ENCODE measurements at places on chromosomes 3 and 15.

DNA sequence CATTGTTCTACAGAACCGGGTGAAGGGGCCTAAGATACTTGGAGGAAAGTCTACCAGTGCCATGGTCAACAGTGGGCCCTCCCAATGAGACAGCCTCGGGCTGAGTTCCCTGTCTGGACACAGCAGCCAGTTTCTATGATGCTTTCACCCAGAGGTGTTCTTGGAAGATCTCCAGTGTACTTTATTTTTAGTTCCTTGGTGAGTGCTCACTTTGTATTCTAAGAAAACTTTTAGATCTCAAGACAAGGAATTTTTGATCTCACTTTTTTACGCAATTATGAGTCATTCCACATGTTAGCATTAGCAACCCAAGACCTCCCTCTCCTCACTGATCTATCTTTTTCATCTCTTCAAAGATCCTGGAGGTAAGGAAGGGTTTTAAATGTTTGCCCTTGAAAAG is 287.7 kb downstream of the RORA start:
- peak; percentile 78 for DNase-seq

- no peak for DNase-seq
These were observed 44.5 kb downstream of the BLM start for GRCh38 chr15:90761629-90762028.

- DNase-seq, result peak; percentile 71
These were observed at the start of gene SPRED1 for GRCh38 chr15:38252481-38253350. SPRED1 (plus strand) TSS chr15:38252836; CDS start chr15:38253186, 350 bp downstream.

DNA sequence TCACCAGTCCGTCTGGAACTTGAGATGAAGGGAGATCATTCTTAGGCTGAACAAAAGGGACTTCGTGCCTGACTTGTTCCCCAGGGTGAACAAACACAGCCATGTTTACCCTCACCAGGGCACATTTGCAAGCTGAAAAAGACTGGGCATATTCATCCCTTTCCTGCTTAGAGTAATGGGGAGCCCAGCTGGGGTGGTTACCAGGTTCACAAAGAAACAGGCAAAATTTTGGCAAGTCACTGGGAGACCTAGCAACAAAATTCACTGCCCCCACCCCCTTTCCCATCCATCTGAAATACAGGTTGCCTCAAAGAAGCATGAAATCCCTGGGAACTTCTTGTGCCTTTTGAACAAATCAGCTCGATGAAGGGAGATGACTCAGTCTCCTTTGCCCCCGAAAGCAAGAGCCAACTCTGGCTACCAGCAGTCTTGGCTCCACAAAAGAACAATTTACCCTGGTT is 775.0 kb downstream of the SQOR start:
- DNase-seq, result no peak

- DNase-seq, result peak; percentile 19
These were observed 1.9 kb downstream of the RAP2B start for GRCh38 chr3:153163756-153164550.

GRCh38 chr15:78681281-78682003 is 40.4 kb upstream of the CHRNB4 start:
- DNase-seq, result no peak

- DNase-seq, result no peak
These were observed 31.6 kb downstream of the TIPARP start for GRCh38 chr3:156705761-156706616.

- no peak for DNase-seq
These were observed 34.0 kb upstream of the SH3GL3 start for GRCh38 chr15:83413054-83413719.

- peak; percentile 86 for DNase-seq
These were observed 55.8 kb downstream of the ST8SIA2 start for GRCh38 chr15:92449476-92449875.

- no peak for DNase-seq
These were observed 888 bp downstream of the PPP2R3A start for GRCh38 chr3:135966271-135966961.

GRCh38 chr3:126127452-126127851 is 43.5 kb upstream of the SLC41A3 start:
- no peak for DNase-seq

GRCh38 chr3:115898656-115899410 is 275.5 kb downstream of the GAP43 start:
- no peak for DNase-seq

DNA sequence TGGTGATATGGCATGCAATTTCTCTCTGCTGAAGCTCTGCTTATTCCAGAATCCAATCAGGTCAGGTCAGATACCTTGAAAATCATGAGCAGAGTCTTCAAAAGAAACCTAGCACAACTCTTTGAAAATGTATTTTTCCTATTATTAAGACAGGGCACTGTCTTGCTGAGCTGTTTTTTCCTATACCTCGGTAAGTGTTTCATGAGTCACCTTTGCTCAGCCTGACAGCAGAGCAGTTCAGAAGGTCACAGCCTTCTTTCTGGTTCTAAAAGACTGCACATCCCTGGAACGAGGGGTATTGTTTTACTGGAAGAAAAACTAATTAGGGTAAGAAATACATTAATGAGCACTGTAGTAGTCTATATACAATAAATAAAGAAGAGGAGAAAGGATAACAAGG is 422.0 kb downstream of the SOX2 start:
- no peak for DNase-seq

DNA sequence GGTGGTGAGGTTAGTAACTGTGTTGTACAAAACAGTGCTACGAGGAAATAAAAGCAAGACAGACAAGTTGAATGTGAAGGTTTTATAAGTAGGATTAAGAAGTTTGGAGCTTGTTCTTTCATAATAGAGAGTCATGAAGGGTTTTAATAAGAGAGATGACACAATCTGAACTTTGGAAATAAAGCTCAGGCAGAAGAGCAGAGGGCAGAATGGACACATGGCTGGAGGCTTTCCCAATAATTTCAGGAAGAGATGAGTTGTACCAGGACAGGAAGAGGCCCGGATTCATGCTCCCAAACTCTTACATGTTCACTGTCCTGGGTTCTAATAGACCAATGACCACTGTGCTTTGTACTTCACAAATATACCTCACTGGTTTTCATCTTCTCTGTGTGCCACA is 194.8 kb downstream of the SLC9A9 start:
- DNase-seq, result no peak

- no peak for DNase-seq
These were observed 168.1 kb upstream of the SATB1 start for GRCh38 chr3:18593231-18593630.
